ENCODE measurements at places on chromosomes 7 and 10.
A peak's percentile ranks its signal among the peaks of the same experiment; 100 is the strongest.

DNA sequence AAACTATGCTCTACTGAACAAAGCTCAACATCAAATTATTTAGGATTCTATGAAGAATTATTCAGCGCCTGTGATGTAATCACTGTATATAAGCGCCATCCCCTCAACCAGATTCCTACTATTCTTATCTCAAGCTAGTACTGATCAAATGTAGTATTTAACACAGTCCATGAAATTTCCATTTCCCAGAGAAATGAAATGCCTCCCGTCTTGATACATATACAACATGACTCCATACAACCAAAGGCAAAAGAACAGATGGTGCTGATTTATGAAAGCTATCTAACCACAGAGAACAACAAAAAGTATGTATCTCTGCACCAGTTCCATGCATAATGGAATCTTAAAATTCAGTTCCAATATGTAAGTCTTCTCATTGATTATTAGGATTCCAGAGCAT, 406.1 kb downstream of the PARD3 start:
- no peaks in the 10 kb centered on the region for H3K36me3 ChIP-seq
- peaks cover 8% of the 10 kb centered on the region for H3K4me1 ChIP-seq
- H3K4me3 ChIP-seq, result no peak overlapping the region
- H3K27ac ChIP-seq, result no peak overlapping the region
- no peak for DNase-seq

- H3K27ac ChIP-seq, result no peak overlapping the region
- no peak for DNase-seq
- no peaks in the 10 kb centered on the region for H3K36me3 ChIP-seq
Observed at GRCh38 chr10:16820421-16820820, 3.2 kb upstream of the RSU1 start.

DNA sequence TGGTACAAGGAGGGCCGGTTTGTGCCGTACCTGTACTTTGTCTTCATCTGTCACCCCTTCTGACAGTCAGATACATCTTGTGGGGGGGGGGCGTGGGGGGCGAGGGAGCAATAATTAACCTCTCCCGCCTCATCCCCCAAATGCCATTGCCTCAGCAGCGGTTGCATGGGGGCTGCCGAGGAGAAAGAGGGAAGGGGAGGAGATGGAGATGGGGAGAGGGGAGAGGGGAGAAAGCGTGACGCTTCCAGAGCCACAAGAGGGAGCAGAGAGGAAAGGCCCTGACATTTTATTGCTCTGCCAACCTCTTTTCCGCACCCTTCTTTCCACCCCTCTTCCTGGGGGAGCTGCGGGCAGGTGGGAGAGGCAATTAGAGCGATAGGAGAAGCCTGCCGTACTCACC, 11.8 kb downstream of the KAZALD1 start:
- no peak overlapping the region for H3K27ac ChIP-seq
- no peak for DNase-seq
- H3K4me3 ChIP-seq, result no peak overlapping the region

DNA sequence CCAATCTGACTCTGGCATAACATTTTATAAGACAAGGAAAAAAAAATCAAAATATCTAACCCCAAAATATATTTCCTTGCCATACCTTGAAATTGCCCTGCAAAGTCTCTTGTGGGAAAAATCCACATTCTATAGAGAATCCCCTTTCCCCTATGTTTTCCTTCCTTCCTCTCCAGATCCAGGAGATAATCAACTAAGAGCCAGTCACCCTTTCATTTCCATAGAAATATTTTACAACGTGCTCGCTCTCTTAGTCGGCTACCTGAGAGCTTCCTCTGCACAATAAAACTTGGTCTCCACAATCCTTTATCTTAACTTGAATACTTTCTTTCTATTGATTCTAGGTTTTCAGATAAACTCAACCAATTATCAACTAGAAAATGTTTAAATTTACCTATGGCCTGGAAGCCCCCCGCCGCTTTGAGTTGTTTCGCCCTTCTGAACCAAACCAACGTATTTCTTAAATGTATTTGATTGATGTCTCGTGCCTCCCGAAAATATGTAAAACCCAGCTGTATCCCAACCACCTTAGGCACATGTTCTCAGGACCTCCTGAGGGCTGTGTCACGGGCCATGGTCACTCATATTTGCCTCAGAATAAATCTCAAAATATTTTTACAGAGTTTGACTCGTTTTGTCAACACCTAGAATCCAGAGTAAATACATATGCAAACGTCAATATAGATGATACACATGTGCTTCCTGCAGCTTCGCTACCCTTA, 869 bp downstream of the PSAP start:
- peaks cover 35% of the 10 kb centered on the region for H3K4me1 ChIP-seq
- H3K36me3 ChIP-seq, result no peaks in the 10 kb centered on the region
- H3K27me3 ChIP-seq, result no peaks in the 10 kb centered on the region
- DNase-seq, result no peak
- H3K4me3 ChIP-seq, result peak overlapping the region; percentile 99

DNA sequence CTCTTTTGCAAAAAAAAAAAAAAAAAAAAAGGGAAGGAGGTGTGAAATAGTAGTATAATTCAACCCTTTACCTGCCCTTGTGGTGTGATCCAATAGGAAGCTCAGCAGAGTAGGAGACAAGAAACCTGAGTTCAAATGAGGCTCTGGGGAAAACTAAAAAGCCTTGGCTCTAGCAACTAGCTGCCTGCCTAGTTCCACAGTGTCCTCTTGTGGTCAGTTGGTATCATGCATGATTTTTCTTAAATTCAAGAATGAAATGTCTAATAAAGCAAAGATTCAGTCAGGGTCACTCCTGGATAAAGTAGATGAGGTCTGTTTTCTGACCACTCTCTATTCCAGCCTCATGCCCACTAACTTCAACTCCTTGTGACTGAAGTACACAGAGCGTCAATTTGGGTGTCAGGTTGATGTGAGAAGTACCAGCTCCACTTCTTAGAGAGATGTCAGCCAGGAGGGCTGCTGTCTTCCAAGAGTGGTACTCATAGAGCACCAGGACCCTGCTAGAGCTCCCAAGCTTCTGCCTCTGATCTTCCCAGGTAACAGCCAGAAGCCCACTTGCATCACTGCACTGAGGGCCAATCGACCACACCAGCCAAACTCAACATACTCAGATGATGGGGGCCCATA, 10.5 kb downstream of the LSM5 start:
- no peaks in the 10 kb centered on the region for H3K27me3 ChIP-seq
- H3K4me3 ChIP-seq, result no peak overlapping the region
- no peak overlapping the region for H3K27ac ChIP-seq
- H3K36me3 ChIP-seq, result peaks cover 1% of the 10 kb centered on the region
- no peak for DNase-seq

GRCh38 chr7:93232673-93233018, 480 bp downstream of the VPS50 start:
- H3K4me1 ChIP-seq, result peaks cover 17% of the 10 kb centered on the region
- H3K27ac ChIP-seq, result no peak overlapping the region
- H3K36me3 ChIP-seq, result no peaks in the 10 kb centered on the region
- peak overlapping the region; percentile 84 for H3K4me3 ChIP-seq
- DNase-seq, result no peak
- H3K27me3 ChIP-seq, result no peaks in the 10 kb centered on the region

DNA sequence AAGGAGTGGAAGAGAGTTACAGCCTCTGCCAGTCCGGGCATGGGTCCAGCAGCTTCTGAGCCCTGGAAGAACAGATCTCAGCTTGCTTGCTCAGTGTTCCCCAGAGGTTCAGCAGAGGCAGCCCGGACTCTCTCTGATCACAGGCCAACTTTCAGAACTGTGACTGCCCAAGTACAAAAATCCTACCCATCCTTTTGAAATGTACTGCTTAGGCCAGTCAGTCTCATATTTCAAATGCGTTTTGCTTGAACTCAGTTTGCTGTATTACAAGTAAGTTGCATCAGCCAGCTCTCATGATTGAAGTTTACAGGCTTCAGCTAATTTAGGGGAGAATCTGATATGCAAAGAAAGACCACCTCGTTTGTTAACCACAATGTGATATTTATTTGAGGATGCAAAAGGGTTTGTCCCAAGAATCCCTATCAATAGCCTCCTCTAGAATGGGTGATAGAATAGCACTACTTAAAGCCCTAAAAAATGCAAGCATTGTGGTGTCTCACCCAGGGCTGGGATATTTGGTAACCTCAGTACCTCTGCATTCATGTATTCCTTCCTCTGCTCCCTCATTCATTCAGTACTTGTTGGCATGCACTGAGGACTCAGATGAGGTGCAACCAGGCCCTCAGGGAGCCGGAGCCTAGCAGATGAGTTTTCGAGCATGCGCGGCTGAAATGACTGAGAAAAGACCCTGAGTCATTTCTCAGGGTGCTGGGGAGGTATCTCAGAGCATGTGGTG, 7.0 kb downstream of the AIMP2 start:
- no peak overlapping the region for H3K4me3 ChIP-seq
- H3K27ac ChIP-seq, result peak overlapping the region; percentile 5

- no peak overlapping the region for H3K4me3 ChIP-seq
- H3K36me3 ChIP-seq, result no peaks in the 10 kb centered on the region
- no peaks in the 10 kb centered on the region for H3K27me3 ChIP-seq
- no peak overlapping the region for H3K27ac ChIP-seq
- H3K4me1 ChIP-seq, result peaks cover 7% of the 10 kb centered on the region
- no peak for DNase-seq
Observed at GRCh38 chr10:21981118-21981517, 22.4 kb downstream of the DNAJC1 start.

GRCh38 chr7:696812-697551, 29.5 kb upstream of the DNAAF5 start:
- no peaks in the 10 kb centered on the region for H3K36me3 ChIP-seq
- no peak for DNase-seq
- H3K4me1 ChIP-seq, result no peaks in the 10 kb centered on the region
- no peak overlapping the region for H3K4me3 ChIP-seq
- H3K27ac ChIP-seq, result no peak overlapping the region

DNA sequence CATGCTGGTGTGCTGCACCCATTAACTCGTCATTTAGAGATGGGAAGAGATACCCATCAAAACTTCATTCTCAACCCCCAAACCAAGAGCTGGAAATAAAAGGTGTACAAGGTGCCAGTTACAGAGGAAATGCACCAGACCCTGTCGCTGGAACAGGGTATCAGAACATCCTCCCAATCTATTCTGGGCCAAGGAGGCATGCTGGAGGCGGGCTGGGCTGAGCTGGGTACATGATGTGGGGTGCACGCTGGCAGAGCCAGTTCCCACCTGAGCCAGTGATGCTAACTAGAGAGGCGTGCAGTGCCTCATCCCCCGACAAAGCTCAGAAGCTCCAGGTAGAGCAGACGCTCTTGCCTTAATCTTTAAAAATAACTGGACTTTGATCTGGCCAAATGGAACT, 70.1 kb downstream of the NPSR1 start:
- no peaks in the 10 kb centered on the region for H3K36me3 ChIP-seq
- no peak overlapping the region for H3K4me3 ChIP-seq
- no peak overlapping the region for H3K27ac ChIP-seq
- DNase-seq, result no peak
- no peaks in the 10 kb centered on the region for H3K27me3 ChIP-seq
- no peaks in the 10 kb centered on the region for H3K4me1 ChIP-seq

DNA sequence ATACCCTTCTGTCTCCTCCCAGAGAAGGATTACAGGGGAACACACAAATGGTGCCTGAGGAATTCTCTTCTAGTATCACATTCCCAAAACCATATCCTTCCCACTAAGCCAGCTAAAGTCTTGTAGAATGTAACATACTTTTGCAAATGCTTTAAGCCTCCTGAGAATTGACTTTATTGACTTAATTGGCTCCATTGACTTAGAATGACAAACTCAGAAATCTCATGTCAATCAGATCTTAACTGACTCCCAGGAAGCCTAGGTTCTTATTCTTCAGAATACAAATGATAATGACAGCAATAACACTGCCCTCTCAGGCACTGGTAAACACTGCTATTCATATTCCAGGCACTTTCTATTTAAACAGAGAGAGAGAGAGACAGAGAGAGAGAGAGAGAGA, 356.9 kb upstream of the PRKCQ start:
- no peaks in the 10 kb centered on the region for H3K36me3 ChIP-seq
- no peaks in the 10 kb centered on the region for H3K4me1 ChIP-seq
- no peaks in the 10 kb centered on the region for H3K27me3 ChIP-seq

DNA sequence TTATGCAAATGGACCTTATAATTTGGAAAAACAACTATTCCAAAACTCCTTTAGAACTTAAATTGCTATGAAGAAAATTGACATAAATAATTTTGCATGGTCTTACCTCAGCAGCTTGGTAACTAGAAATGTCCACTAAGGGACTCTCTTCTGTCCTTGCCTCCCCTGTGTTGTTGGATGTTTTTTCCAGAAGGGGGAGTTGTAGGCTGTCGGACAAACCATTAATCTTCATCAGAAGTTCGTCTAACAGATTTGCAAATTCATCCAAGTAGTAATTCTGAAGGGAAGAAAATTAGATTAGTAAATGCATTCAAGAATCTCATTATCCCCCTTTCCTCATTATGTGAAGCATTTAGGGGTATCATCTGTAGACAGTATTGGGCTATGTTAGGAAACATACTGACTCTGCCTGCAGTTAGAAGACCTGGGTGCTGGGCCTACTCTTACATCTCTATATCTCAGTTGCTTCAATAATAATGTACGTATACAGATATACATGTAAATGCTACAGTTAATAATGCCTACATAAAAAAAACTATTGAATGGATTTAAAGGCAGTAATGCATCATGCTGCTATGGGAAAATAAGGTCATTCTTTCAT, 155.6 kb downstream of the PKD1L1 start:
- no peaks in the 10 kb centered on the region for H3K36me3 ChIP-seq
- H3K4me1 ChIP-seq, result no peaks in the 10 kb centered on the region
- DNase-seq, result no peak
- H3K27ac ChIP-seq, result no peak overlapping the region
- H3K4me3 ChIP-seq, result no peak overlapping the region

DNA sequence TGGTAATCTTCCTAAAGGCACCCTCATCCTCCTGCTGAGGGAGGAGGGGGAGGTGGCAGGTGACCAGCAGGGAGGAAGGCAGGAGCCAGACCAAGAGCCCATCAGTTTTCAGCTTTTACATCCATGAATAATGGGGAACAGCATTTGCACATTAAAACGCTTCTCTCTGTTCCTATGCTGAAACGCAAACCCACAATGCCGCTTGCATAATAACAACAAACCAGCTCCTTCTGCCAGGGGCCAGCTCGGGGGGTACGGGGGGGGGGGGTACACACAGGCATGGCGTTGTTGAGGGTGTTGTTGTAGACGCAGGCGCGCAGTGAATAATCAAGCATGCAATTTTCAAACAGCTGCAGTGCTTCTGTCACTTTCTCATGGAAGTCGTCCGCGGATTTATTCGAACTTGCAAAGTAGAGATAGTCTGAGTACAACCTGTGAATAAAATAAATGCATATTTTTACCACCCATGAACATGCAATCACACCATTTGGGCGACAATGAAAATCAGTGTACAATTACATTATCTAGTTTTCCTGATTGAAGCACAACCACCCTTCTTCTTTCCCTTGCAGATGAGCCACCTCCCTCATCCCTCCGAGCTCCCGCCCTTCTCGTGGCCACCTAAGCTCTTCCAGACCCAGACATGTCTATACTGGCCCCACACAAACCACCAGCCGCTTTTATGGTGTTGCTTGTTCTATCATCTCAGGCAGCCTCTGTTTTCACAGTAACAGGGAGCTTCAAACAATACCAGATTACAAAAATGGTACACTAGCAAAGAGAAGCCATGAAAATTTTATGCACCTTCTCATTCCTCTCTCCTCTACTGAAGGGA, 72.2 kb downstream of the CHST15 start:
- H3K4me3 ChIP-seq, result no peak overlapping the region
- no peak for DNase-seq
- H3K4me1 ChIP-seq, result peaks cover 7% of the 10 kb centered on the region
- H3K27ac ChIP-seq, result no peak overlapping the region
